ENCODE measurements at places on chromosomes 5 and 9.

DNA sequence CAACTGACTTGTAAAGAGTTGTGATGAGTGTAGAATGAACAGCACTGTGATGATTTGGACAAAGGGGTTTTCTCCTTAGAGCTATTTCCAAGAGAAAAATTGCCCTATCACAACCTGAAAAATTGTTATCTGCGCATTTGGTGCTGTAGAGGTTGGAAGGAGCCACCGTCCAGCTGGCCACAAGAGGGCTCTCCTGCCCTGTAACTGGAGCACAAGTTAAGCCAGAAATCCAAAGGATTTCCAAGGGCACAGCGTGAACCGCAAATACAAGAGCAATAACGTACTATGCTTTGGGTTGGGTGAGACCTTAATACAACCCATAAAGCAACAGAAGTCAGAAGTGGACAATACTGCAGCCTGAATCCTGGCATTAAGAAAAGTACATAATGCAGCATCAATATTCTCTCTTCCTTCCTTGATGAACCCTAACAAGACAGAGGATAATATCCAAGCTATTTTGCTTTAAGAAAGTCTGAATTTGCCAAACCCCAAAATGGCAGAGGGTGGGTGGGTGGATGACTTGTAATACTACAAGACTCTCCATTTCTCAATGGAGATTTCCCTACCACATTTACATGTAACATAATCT is 56.8 kb upstream of the SMIM32 start:
- DNase-seq, result peak; percentile 55

DNA sequence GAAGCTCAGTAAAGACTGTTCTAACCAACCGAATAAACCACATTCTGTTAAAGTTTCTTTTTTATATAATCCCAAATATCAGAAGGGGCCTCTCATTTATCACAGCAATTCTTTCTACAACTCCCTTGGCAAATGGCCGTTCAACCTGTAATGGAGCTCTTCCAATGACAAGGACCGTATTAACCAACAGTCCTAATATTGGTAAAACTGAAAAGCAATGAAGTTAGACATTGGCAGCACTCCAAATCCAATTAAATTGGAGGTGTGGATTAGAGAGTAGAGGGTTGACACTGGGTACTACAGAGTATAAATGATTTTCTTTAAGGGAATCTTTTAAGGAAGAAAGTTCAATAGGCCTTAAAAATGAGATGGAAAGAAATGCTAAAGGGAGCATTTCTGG is 842 bp downstream of the TMED7 start:
- no peak for DNase-seq

DNA sequence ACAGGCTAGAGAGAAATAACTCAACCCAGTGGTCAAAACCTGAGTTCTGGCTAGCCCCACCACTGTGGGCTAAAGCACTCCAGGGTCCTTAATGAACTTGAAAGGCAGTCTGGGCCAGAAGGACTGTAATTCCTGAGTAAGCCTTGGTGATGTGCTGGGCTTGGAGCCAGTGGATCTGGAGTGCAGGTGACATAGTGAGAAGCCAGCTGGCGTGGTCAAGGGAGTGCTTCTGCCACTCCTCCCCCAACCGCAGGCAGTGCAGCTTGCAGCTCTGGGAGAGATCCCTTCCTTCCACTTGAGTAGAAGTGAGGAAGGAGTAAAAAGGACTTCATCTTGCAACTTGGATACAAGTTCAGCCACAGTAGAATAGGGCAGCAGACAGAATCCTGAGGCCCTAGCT is 424.0 kb downstream of the CDH18 start:
- DNase-seq, result no peak

GRCh38 chr5:93892481-93892880 is 151.1 kb upstream of the POU5F2 start:
- DNase-seq, result no peak

DNA sequence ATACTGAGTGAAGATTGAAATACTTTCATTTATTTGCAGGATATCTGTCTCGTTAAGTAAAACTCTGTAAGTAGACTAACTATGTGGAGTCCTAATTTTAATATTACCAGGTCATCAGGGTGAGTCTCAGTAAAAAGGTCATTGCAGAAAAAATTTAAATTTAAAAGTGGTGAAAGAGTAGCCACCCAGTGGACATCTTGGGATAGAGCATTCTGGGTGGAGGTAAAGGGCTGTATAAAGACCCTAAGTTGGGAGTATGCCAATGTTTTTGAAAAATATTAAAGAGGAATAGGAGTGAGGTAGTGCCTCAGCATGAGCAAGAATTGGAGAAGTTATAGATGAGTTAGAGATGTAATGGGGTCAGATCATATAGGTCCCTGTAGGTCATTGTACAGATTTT is 145.5 kb downstream of the HMHB1 start:
- no peak for DNase-seq
